ENCODE measurements at places on chromosomes 3 and 15.

DNA sequence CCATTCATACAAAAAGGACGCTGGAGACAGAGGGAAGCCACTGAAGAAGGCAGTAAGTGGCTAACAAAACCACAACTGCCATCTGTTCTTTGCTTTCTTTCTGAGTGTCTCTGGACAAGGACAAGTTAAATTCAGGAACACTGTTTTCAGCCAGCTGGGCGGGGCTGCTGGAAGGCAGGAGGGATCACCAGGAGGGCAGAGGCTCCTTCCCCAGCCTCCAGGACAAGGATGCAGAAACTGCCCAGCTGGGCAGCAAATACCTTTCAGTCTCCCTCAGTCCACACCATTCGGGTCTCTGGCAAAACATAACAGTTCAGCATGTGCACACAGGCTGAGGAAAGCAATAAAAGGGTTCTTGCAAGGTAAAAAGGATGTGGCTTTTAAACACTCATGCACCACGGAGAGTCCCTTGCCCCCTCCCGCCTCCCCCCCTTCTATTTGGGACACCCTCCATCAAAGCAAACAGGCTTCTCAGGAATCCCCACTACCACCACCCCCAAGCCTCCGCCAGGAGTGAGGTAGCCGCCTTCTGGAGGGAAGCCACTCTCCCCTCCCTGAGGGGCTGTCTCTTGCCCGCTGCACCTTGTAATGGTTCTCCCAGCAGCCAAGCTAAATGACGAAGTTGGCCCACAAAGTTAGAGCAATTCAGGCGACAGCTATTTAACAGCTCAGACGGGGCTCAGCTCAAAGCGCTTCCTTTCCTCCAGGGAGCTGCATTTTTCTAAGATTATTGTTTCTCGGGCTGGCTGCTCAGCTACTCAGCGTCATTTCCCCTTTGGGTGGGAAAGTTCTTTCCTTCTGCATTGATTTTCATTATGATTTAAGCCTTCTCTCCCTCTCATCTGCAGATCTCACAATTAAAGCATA lies 3.8 kb downstream of the HEG1 start:
- DNase-seq = no peak

DNA sequence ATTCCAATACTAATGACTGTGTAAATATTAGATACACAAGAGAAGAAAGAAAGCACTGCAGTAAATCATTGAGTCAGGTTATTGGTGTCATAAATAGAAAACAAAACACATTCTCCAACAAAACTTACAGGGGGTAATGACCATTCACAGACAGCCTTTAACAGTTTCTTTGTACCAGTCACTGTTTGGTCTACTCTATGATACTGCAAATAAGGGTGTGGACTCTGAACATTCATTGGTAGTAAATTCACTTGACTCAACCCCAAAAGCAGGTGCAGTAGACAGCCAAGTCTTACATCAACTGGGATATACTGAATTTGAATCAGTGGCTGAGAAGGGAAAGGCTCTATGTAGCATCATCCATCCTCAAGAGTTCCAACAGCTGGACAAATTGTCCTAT lies 463.5 kb downstream of the FOXP1 start:
- no peak for DNase-seq

- no peak for DNase-seq
These were observed 195.2 kb upstream of the DPPA4 start for GRCh38 chr3:109532257-109533216.

- no peak for DNase-seq
These were observed 103.0 kb upstream of the TGFBR2 start for GRCh38 chr3:30503446-30503845.

GRCh38 chr3:136120373-136121348 lies 75.5 kb downstream of the MSL2 start:
- DNase-seq = no peak

- no peak for DNase-seq
These were observed 700 bp upstream of the EDEM1 start for GRCh38 chr3:5186858-5187155.

GRCh38 chr3:190492129-190492528 lies 21.8 kb upstream of the IL1RAP start:
- DNase-seq = no peak

GRCh38 chr3:116216761-116217160 lies 228.5 kb downstream of the LSAMP start:
- no peak for DNase-seq

GRCh38 chr3:128424508-128425069 lies 42.1 kb downstream of the DNAJB8 start:
- no peak for DNase-seq

DNA sequence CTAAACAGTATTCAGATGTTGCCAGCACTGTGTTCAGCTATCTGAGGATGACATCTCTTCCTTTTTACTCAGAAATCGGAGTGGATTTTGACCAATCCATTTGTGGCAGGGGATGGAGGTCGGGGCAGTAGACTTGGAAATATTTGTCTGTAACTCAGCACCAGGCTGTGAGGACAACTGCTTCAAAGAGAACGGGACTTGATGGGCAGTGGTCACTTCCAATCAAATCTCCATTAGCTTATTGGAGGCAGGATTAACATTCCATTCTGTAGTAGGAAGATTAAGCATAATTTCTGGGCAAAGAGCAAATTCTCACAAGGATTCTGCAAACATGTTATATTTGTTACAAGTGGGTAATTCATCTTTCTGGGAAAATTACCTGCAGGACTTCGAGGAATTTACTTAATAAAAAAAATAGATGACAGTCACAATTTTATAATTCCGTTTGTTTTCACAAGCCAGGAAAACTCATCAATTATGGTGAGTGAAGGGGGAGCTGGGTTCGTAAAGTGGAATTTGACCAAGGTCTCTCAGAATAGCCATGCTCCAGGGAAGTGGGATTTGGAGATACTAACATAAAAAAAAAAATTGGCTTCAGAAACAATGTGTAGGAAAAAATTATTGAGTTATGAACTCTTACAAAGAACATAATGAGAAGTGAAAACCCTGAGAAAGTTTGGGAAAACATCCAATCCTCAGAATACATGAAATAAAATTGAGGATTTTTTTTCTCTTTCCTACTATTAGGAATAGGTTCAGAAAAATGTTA lies 18.1 kb downstream of the CRABP1 start:
- DNase-seq = no peak

DNA sequence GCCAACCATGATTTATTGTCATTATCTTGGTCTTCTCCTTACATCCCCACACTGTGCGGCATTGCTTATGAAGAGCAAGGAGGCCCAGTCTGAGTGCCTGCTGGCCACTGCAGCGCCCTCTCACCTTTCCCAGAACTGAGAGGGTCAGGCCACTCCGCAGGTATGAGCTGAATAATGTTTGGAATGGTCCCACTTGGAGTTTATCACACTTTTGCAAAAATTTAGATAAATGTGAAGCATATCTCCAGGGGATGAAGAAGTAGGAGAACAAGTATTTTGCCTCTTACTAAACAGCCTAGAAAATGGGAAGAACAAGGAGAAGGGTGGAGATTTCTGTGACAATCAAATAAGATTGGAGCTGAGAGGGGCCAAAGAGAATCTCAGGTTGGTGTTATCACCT lies 74.4 kb upstream of the GSK3B start:
- DNase-seq = no peak

- no peak for DNase-seq
These were observed 473.3 kb downstream of the CADM2 start for GRCh38 chr3:85432081-85432480.

DNA sequence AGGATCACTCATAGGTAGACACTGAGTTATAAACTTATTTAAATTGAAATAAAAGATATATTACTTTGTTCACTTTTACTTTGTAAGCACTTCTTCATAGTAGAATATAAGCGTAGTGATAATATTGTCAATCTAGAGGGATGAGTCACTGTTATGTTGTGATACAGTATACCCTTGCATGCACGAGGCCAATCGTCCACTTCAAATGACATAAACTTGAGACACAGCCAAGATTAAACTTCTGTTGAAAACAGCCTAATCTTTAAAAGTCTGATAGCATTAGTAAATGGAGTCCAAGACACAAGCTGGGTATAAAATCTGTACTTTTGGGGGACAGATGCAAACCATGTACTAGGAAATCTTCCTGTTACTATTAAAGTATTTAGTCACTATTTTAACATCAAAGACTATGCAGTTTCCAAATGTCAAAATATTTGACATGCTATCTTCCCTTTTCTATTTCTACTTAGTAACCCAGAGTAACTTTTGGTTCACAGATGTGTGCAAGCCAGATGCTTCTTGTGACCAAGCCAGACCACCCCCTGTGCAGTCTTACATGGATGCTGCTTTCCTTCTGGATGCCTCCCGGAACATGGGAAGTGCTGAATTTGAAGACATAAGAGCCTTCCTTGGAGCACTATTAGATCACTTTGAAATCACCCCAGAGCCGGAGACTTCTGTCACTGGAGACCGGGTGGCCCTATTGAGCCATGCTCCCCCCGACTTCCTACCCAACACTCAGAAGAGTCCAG lies 85.3 kb downstream of the PIK3R4 start:
- no peak for DNase-seq

GRCh38 chr3:124635169-124635539 lies 95.1 kb upstream of the UMPS start:
- no peak for DNase-seq

GRCh38 chr3:39147711-39148434 lies 5.5 kb downstream of the CSRNP1 start:
- no peak for DNase-seq

- no peak for DNase-seq
These were observed 1.1 kb downstream of the ITPR1 start for GRCh38 chr3:4493941-4494894.

GRCh38 chr3:106089806-106090205 lies 221.0 kb upstream of the CBLB start:
- no peak for DNase-seq

DNA sequence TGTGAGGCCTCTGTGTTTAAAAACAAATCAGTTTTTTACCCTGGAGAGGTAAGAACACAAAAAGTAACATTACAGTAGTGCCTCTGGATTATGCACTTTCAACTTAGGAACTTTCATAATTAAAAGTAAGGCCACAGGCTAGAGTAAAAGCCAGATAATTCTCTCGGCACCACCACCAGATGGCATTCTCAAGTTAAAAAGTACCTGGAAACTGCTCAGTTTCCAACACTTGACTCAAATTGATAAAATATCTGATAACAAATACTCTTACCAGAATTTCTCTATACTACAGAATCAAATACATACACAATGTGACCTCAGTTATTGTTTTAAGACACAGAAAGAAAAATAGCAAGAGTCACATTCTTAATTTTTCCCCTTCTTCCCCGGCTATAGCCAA lies 19.9 kb downstream of the SPICE1 start:
- DNase-seq = no peak

GRCh38 chr3:195442573-195443390 lies at the start of gene ACAP2:
ACAP2 (minus strand) TSS chr3:195443020; CDS start chr3:195442847, 173 bp downstream.
- peak; percentile 100 for DNase-seq
